ENCODE measurements at places on chromosomes 5 and 9.

GRCh38 chr5:148666353-148666752 lies 12.0 kb upstream of the HTR4 start:
- DNase-seq: no peak

DNA sequence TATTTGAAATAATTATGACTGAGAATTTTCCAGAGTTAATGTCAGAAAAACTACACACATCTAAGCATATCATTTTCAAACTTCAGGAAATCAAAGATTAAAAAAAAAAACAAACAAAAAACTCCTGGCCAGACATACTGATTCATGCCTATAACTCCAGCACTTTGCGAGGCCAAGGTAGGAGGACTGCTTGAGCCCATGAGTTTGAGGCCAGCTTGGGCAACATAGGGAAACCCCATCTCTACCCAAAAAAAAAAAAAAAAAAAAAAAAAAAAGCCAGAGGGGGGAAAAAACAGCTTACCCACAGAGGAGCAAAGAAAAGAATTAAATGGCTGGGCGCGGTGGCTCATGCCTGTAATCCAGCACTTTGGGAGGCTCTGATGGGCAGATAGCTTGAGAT lies 22.4 kb downstream of the EFCAB9 start:
- DNase-seq: no peak

- no peak for DNase-seq
Observed at GRCh38 chr5:158492841-158493242, 606.9 kb downstream of the EBF1 start.

GRCh38 chr5:77641963-77642737 lies 3.6 kb upstream of the OTP start:
- DNase-seq: no peak

DNA sequence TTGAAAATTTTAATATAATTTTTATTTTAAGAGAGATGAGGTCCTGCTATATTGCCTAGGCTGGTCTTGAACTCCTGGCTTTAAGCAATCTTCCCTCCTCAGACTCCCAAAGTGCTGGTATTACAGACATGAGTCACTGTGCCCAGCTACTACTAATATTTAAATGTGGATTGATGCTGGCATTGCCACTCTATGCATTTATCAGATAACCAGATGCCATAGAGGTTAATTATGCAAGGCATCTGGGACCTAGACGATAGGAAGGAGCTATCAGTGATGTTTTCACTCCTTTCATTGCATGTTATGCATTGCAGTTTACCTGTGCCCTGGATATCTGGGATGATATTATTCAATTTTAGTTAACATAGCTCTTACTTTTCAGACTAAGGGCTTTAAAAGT lies 127.0 kb downstream of the RPS23 start:
- no peak for DNase-seq

DNA sequence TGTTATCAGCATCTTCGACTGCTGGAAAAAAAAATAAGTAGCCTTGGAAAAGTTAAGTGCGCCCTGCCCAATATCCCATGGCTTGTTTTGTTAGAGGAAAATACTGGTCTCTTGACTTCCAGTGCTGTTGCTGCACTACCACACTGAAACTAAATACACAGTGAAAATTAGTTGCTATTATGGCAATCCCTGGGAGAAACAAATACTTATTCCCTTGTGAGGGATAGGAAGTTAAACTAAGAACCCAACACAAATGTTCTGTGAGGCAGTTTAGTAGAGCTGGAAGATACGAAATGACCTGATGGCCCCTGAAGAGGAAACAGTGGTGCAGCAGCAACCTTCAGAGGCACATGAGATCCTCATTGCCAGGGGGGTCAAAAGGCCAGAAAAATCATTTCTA lies 164.0 kb downstream of the ARL15 start:
- DNase-seq: no peak

DNA sequence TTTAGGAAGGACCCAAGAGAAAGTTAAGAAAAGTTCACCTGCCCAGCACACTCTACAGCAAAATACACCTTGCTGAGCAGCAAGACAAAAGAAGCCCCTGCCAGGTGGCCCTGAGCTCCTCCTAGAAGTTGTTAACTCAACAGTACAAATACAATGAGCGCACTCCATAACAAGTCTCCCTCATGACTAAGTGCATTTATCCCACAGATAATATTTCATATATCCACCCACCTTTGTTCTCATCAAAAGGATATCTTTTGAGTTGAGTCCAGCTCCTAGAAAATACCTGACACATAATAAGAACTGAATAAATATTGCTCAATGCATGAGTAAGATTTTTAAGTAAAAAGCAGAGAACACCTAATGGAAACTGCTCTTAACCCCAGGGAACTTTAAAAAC lies 73.3 kb downstream of the ABCA1 start:
- no peak for DNase-seq

GRCh38 chr5:50975840-50976239 lies 309.4 kb downstream of the PARP8 start:
- DNase-seq: no peak

DNA sequence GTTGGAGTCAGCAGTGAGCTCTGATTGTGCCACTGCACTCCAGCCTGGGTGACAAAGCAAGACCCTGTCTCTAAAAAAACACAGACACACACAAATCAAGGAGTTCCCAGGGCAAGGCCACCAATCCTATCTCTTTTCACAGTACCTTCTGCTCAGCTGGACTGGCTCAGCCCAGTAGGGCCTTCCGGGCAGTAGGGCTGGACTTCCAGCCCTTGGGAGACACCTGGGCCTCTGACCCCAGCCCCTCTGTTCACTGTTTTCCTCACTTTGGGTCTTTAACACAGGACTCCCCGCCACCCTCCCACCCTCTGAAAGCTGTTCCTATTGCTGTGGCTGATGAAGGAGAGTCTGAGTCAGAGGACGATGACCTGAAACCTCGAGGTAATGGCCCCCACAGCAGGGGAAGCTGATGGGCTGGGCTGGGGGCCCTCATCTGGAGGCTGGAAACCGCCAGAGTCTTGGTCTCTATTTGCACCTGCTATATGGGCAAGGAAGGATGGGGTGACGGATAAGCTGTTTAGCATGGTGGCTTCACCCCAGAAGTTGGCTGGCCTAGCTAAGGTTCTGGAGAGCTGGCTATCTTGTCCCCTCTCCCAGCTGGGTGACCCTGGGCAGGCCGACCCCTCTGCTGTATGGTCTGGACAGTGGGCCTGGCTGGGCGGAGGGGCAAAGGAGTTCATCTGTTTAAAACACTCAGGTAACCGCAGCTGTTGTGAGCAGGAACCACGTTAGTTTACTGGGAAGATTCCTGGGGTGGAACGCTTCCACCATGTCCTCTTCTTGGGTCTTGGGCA lies 25.6 kb downstream of the USP20 start:
- DNase-seq: no peak

DNA sequence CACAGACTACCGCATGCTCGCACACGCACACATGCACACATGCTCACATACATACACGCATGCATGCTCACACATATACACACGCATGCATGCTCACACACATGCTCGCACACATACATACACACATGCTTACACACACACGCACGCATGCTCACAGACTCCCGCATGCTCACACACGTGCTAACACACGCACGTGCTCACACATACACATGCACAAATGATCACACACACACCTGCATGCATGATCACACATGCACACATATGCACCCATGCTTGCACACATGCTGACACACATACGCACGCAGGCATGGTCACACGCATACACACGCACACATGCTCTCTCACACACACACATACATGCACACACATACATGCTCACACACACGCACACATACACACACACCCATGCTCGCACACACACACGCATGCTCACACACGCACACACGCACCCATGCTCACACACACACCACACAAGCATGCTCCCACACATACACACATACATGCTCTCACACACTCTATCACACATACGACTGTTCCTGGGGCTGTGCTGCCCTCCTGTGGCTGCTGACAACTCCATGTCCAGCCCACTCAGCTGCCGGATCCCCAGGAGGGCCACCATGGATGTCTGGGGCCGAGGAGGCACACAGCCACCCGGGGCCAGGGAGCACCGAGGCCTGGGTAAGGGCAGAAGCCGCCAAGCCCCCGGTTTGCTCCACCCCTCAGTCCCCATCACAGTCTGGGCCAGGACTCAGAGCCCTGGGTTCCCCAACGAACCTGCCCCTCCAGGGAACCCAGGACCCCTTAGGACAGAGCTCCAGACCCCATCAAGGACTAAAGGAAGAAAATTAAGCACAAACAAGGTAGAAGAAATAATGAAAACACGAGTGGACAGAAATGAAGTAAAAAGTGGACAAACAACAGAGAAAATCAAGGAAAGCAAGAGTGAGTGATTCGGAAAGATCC lies 31.4 kb upstream of the EGFL7 start:
- peak; percentile 66 for DNase-seq

DNA sequence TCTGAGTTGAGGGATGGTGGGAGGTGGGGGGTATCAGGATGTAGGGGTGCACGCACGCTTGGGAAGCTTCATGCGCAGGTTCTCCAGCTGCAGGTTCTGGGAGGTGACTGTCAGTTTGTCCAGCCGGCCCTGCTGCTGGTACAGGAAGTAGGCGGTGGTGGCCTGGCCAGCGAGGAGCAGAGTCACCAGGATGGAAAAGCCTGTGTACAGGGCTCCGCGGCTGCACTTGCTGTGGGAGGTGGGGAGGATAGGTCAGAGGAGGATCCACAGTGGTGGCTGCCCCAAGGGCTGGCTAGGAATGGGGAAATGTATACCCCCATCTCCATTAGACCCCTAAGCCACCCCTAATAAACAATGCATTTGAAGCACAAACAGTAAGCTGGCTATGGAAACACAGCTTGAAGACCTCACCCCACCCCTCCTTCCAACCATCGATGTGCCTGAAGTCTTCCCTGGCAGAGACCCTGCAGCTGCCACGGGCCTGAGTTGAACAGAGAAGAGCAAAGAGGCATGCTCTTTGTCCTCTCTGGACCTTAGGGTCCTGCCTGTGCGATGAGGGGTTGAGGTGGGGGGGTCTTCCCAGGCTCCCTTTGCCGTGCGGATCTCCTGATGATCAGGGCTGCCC lies 5.5 kb downstream of the CD74 start:
- no peak for DNase-seq

DNA sequence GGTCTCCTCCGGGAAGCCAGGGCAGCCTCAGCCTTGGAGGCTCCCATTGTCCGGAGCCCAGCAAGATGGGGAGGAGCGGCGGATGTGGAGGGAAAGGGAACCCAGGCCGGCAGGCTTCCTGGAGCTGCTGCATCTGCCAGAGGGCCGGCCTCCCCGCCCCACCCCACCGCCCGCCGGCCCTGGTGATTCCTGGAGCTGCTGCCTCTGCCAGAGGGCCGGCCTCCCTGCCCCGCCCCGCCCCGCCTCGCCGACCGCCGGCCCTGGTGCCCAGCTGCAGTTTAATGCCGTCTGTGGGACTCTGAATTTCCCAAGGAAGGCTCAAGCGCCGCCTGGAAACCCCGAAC lies 31.6 kb downstream of the EXD3 start:
- no peak for DNase-seq

DNA sequence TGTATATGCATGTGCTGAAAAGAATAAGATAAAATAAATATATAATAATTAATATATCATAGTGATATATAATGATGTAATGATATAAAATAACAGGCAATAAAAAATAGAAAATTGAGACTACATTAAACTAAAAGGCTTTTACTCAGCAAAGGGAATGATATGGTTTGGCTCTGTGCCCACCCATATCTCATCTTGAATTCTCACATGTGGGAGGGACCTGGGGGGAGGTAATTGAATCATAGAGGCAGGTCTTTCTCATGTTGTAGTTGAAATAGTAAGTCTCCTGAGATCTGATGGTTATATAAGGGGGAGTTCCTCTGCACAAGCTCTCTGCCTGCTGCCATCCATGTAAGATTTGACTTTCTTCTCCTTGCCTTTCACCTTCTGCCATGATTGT lies 1550.9 kb upstream of the CDH6 start:
- no peak for DNase-seq

DNA sequence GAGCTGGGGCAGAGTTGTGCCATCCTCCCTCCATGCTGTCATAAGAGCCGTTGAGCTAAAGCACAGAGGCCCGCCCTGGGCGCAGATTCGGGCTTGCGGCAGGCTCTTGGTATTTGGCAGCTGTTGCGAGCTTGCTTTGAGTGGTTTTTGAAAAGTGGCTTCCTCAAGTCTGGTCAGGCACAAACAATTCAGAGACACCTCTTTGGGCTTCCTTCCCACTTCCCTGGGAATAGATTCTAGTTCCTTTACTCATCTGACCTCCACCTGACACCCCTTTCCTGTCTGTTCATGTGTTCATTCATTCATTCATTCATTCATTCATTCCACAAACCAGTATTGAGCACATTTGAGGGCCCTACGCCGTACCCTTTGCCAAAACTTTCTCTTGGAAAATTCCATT lies 27.4 kb downstream of the NCS1 start:
- DNase-seq: no peak

DNA sequence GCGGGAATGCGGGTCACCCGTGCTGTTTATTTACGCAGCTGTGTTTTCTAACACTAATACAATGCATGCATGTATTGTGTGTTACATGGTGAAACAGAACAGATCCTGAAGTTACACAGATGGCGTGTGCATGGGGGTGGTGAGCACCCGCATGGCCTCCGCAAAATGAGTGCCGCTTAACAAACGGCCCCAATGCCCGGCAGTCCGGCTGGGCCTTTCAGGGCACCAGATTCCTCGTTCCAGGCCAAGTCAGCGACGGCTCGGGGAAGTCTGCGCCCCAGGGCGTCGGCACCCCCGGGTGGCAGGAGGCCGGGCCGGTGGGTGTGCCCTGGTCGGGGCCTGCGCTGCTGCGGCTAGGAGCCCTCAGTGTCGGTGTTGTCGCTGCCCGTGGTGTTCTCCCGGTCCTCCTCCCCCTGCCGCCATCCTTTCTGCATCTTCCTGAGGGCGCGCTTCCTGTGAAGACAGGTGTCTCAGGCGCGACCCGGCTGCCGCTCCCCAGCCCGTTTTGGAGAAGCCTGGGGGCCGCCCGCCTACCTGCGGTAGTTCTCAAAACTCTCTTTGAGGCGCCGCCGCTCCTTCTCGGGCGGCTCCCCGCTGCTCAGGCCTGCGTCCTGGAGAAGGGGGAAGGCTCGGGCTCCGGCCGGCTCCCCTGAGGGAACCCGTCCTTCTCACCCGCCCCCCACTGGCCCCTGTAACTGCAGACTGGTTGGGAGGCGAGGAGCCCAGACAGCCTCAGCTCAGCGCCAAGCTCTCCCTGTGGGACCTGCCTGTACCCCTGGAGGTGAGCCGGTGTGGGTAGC lies 605 bp upstream of the DNLZ start:
- DNase-seq: no peak

GRCh38 chr5:150017226-150018005 lies 16.9 kb downstream of the HMGXB3 start:
- no peak for DNase-seq

DNA sequence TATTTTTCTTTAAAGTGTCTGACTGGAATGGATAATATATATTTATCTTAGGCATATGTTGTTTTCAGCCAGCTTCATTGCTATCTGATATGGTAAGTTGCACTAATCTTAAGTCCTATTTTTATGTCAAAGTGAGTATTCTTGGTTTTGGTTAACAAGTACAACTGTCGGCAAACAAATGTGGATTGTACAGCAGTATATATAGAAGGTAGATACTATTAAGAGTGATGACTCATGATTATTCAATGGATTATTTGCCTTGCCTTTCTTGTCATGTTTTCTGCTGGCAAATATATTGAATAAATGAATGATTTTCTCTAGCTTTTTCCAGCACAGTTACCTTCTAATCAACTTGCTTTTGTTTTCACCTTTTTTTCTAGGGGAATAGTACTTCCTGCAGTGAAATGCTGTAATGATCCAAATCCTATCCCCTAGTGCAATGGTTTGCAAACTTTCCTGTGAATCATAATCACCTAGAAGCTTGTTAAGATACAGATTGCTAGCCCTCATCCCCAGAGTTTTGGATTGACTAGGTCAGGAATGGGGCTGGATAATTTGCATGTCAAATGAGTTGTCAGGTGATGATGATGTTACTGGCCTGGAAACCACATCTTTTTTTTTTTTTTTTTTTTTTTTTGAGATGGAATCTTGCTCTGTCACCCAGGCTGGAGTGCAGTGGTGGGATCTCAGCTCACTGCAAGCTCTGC lies 60.8 kb upstream of the ARRDC3 start:
- DNase-seq: no peak

Measured in C1 segment of cervical spinal cord (tissue), 14 donors.